ENCODE measurements at places on chromosomes 4 and X. TPM values are rescaled to one million over a fixed set of nuclear protein-coding genes. Genes with fewer than 3 reads are reported as not detected.
A peak's percentile ranks its signal among the peaks of the same experiment; 100 is the strongest.

CDKL2 gene
- not detected for total RNA-seq

SPANXC gene
- total RNA-seq = not detected

MORF4L2 gene
- 253 TPM for total RNA-seq

LDOC1 gene
- total RNA-seq = 4.4 TPM

ATP2B3 gene
- total RNA-seq = not detected

DNA sequence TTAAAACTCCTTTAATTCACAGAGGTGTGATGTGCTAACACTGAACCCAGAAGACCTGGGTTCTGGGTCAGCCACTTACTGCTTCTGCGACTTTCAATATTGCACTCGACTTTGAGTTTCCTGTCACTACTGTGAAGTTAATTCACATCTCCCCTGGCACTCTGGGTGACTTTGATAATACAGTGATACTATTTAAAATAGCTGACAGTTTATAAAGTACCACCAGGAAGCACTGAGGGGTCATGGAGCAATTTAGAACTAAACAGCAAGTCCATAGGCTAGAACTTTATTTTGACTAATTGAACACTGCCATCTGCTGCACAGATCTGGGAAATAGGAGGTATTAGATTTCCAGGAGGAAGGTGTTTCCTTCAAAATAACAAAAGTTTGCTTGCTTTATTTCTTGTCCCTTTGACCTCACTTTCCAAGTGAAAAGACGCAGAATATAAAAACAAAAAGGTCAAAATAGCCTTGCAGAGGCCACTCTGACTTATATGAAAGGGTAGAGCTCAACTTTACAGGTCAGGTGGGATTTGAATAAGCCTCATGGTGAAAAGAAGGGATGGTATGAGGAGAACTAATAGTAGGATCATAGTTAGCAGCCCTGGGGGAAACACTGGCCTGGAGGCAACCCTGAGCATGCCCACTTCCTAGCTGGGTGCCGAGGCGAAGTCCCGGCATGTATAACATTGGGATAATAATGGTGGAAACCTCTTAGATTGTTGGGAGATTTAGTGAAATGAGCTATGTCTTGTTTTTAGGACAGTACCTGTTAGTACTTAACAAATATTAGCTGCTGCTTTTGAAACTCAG is 53.4 kb downstream of the ZNF518B start:
- H3K27me3 ChIP-seq = no peaks in the 10 kb centered on the region
- peak; percentile 73 for DNase-seq
- H3K4me1 ChIP-seq = no peaks in the 10 kb centered on the region
- no peak overlapping the region for H3K4me3 ChIP-seq

- H3K4me1 ChIP-seq = no peaks in the 10 kb centered on the region
- no peak overlapping the region for H3K27ac ChIP-seq
- peaks cover 2% of the 10 kb centered on the region for H3K27me3 ChIP-seq
- no peak for DNase-seq
- H3K4me3 ChIP-seq = no peak overlapping the region
These were observed 352.9 kb downstream of the RAPGEF2 start for GRCh38 chr4:159455675-159456237.

- no peak for DNase-seq
- no peak overlapping the region for H3K27ac ChIP-seq
- no peak overlapping the region for H3K4me3 ChIP-seq
- no peaks in the 10 kb centered on the region for H3K36me3 ChIP-seq
- no peaks in the 10 kb centered on the region for H3K4me1 ChIP-seq
- no peaks in the 10 kb centered on the region for H3K27me3 ChIP-seq
These were observed 80.9 kb downstream of the NKX6-1 start for GRCh38 chr4:84417997-84418709.

- no peak for DNase-seq
- H3K4me1 ChIP-seq = no peaks in the 10 kb centered on the region
- H3K36me3 ChIP-seq = no peaks in the 10 kb centered on the region
- no peak overlapping the region for H3K4me3 ChIP-seq
- no peak overlapping the region for H3K27ac ChIP-seq
These were observed 75.6 kb downstream of the FHIP1A start for GRCh38 chr4:151484396-151485102.

GRCh38 chr4:913280-913618 is 18.9 kb downstream of the GAK start:
- H3K27ac ChIP-seq = no peak overlapping the region
- H3K4me3 ChIP-seq = no peak overlapping the region
- H3K4me1 ChIP-seq = peaks cover 26% of the 10 kb centered on the region
- H3K27me3 ChIP-seq = no peaks in the 10 kb centered on the region

GRCh38 chr4:42410446-42410845 is 13.2 kb downstream of the SHISA3 start:
- H3K27me3 ChIP-seq = no peaks in the 10 kb centered on the region
- no peak for DNase-seq
- peaks cover 12% of the 10 kb centered on the region for H3K36me3 ChIP-seq
- H3K4me1 ChIP-seq = no peaks in the 10 kb centered on the region

DNA sequence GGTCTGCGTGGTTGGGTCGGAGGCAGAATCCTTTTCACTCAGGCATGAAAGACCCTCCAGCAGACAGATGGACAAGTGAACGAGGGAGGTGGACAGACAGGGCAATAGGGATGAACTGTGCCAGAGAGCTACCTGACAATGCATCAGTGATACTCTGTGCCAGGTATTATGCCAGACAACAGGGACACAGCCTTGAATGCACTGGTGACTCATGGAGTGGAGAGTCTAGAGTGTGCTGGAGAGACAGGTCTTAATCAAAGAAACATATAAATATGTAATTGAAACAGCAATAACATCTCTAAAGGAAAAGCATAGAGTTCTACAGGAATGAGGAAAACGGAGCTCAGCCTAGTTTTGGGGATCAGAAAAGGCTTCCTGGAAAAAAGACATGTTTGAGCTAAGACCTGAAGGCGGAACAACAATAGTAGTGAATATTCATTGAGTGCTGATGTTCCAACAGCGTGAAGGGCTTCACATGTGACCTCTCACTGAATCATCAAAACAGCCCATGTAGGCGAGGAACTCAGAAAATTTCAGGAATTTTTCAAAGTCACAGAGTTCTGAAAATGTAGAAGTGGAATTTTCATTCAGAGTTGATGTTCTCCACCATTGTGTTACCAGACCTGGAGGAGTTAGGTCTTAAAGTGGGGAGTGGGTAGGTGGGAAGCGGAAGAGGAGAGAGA is 20.0 kb upstream of the FGFBP2 start:
- DNase-seq = no peak
- no peak overlapping the region for H3K27ac ChIP-seq
- H3K4me3 ChIP-seq = no peak overlapping the region
- no peaks in the 10 kb centered on the region for H3K4me1 ChIP-seq
- no peaks in the 10 kb centered on the region for H3K36me3 ChIP-seq

GRCh38 chr4:56723201-56723605 is 42.1 kb upstream of the HOPX start:
- peak overlapping the region; percentile 78 for H3K27ac ChIP-seq
- no peaks in the 10 kb centered on the region for H3K27me3 ChIP-seq
- peaks cover 16% of the 10 kb centered on the region for H3K4me1 ChIP-seq
